ENCODE measurements at places on chromosomes 12 and 14. TPM values are rescaled to one million over a fixed set of nuclear protein-coding genes. Genes with fewer than 3 reads are reported as not detected.

GALNT9 gene
- 7.9 TPM for polyA plus RNA-seq

TEX52 gene
- polyA plus RNA-seq, result not detected

LAG3 gene
- not detected for polyA plus RNA-seq

HELB gene
- polyA plus RNA-seq, result not detected

LUM gene
- polyA plus RNA-seq, result not detected

CLEC7A gene
- not detected for polyA plus RNA-seq

AMDHD1 gene
- polyA plus RNA-seq, result 4.2 TPM

HSP90AA1 gene
- 3,871 TPM for polyA plus RNA-seq

FAM181A gene
- polyA plus RNA-seq, result not detected

STYK1 gene
- not detected for polyA plus RNA-seq

LPAR5 gene
- not detected for polyA plus RNA-seq

CLEC2D gene
- polyA plus RNA-seq, result 4.9 TPM

KRT82 gene
- polyA plus RNA-seq, result not detected

CHGA gene
- polyA plus RNA-seq, result not detected

SAMD4A gene
- polyA plus RNA-seq, result 8.4 TPM

TAS2R20 gene
- polyA plus RNA-seq, result not detected

ESR2 gene
- 0.09 TPM for polyA plus RNA-seq

GDF3 gene
- not detected for polyA plus RNA-seq

PLEKHG7 gene
- not detected for polyA plus RNA-seq

CLEC4C gene
- not detected for polyA plus RNA-seq

CLEC4E gene
- not detected for polyA plus RNA-seq

TCTN2 gene
- polyA plus RNA-seq, result 2.4 TPM

KLHL33 gene
- polyA plus RNA-seq, result 0.16 TPM

ESYT1 gene
- polyA plus RNA-seq, result 0.99 TPM

KRT2 gene
- not detected for polyA plus RNA-seq

SLC10A1 gene
- 0.23 TPM for polyA plus RNA-seq
